Panc1 (cell line): ENCODE measurements at places on chromosomes 5 and 9. TPM values are rescaled to one million over a fixed set of nuclear protein-coding genes. Genes with fewer than 3 reads are reported as not detected.

Gene ZFP37
- total RNA-seq = 1.1 TPM

Gene PHF24
- total RNA-seq = 0.08 TPM

DNA sequence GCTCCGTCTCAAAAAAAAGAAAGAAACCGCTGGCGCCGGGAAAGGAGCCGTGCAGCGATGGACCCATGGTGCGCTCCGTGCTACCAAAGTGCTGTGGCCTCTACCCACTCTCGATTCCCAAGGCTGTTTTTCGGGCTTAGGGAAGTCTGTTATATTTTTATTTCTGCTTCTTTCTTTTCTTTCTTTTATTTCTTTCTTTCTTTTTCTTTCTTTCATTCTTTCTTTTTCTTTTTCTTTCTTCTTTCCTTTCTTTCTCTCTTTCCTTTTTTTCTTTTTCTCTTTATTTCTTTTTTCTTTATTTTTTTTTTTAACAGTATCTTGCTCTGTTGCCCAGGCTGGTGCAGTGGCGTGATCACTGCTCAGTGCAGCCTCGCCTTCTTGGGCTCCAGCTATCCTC lies 87.5 kb downstream of the ANXA2R start:
- DNase-seq = no peak

DNA sequence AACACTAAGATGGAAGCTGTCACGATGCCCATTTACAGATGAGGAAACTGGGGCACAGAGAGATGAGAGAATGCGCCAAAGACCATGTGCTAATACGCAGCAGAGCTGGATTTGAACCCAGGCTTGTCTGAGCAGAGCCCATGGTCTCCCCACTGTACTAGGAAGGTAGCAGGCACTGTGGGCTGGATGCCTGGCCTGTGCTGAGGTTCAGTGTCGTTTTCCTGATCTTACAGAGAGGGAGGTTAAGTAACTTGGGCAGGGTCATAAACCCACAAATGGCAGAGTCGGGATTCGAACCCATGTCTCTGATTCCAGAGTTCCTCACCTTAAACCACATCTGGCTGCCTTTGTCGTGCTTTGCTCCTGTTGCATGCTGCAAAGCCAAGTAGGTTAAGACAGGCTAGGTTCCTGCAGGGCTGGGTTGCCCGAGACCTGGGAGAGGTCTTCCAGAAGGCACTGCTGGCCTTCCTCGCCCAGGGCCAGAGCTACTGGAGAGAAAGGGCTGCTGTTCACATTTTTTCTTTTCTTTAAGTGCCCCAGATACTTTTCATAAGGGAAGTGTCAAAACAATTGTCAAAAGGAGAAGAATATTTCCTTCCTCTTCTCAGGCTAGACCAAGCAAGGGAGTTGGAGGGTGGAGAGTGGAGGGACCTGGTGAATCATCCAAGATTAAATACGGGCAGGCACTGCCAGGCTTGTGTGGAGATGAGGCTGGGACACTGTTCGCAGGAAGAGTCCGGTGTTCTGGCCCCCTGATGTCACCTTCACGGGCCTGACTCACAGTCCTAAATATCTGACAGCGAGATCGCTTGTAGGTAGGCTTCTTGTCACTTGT lies 3.2 kb downstream of the NEK6 start:
- DNase-seq = no peak

GRCh38 chr9:75938946-75939345 lies 48.5 kb downstream of the PCSK5 start:
- no peak for DNase-seq

DNA sequence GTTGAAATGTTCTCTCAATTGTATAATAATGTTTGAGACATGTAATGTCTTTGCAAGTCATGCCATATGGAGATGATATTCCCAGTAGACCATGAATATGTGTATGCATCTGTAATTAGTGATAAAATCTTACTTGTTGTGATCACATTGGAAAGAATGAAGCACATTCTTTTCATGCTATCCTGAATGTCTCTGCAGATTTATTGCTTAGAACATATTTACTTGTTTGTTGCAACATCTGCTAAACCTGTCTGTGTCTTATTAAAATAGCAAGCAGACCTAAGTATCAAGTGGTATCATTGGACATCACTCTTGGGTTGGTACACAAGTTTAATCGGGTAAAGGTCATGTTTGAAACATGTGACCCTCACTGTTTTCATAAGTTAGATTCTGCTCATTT lies 265.5 kb upstream of the CD180 start:
- DNase-seq = no peak

DNA sequence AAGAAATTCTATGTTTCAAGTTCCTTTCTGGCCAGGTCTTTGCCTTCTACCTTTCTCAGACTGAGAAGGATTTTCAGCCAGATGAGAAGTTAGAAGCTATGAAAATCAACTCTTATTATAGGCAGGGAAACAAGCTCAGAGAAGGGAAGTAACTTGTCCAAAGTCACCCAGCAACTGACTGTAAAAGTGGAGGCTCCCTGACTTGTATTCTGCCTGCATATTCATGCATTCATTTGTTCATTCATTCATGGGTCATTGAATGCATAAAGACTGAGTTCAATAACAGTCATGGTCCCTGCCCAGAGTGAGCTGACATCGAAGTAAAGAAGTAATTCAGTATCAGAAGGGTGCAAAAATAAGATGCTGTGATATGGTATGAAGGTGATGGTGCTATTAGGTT lies 239.6 kb downstream of the PAPPA start:
- DNase-seq = no peak

DNA sequence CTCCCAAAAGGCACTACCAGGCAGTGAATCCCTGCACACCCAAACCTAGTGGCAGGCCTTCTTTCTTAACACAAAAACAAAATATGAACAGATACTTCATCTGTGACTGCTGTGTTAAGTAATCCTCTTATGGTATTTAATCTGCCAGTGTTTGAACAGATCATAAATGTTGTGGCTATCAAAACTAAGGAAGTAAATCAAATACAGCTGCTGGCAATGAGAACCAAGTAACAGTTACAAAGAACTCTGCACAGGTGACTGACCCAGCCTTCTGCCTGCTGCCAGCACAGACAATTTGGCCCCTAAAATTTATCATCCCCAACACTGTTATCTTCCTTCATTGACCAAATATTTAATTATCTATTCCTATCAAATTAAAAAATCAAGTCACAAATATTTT lies 78.0 kb downstream of the GNAQ start:
- no peak for DNase-seq

DNA sequence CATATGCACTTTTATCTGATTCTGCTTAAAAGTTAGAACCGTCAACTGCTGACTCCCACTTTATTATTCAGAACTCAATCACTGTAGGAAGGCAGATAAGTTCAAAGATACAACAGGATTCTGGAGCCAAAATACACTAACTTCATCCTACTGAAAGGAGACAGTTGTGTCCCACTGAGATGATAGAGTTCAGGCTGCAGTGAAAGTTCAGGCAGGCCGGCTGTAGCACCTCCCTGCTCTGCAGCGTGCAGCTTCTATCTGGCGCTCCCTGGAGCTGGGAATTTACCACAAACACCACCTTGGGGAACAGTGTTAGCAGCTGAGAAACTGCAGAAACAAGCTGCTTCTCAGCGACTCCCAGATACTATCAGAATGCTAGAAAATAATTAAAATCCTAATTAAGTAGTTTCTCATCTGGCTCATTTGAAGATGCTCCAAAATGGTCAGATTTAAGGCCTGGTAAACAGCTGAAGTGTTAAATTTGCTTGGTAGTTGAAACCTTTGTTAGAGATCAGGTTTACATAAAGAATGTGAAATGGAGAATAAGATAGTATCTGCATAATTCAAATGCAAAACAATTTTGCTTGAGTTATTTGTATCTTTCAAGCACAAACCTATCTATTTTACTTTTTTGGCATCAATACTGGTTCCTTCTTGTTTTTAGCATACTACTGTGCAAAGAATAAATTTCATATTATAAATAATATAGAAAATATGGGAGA lies 52.3 kb upstream of the CNTLN start:
- DNase-seq = no peak

DNA sequence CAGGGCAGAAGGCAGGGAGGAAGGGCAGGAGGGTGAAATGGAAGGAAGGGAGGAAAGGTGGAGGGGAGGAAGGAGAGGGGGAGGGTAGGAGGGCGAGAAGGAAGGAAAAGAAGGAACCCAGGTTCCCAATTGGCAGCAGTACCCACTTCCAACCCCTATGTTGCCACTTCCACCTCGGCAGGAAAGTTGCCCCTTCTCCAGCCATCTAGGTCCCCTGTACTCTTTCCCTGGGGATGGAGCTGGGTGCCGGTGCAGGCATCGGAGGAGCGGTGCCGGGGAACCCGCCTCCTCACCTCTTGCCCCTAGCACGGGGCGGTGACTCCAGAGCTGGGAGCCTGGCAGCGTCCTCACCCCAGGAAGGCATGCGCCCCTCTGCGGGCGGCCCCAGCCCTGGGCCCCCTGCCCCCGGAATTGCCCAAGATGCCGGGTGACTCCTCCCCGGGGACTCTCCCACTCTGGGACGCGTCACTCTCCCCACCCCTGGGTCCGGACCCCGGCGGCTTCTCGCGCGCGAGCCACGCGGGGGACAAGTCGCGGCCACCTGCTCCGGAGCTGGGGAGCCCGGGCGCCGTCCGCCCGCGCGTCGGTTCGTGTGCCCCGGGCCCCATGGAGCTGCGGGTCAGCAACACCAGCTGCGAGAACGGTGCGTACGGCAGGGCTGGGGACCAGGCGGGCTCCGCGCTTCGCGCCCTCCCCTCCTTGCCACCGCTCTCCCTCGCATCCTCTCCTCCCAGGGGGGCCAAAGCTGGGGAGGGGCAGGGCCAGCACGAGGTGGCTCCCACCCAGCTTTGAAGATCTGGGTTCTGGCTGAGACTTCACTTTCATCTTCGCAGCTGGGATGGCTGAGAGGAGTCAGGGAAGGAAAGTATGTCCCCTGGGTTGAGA lies at the start of gene NIPAL4:
Gene NIPAL4 (plus strand): TSS at position 499 of the 885 bp plus-strand sequence. CDS start 108 bp downstream, at position 607.
- no peak for DNase-seq

- no peak for DNase-seq
These were observed 43.6 kb upstream of the SMIM32 start for GRCh38 chr5:136236479-136237083.
